ENCODE measurements at places on chromosomes 1 and 21. TPM values are rescaled to one million over a fixed set of nuclear protein-coding genes. Genes with fewer than 3 reads are reported as not detected.

DNA sequence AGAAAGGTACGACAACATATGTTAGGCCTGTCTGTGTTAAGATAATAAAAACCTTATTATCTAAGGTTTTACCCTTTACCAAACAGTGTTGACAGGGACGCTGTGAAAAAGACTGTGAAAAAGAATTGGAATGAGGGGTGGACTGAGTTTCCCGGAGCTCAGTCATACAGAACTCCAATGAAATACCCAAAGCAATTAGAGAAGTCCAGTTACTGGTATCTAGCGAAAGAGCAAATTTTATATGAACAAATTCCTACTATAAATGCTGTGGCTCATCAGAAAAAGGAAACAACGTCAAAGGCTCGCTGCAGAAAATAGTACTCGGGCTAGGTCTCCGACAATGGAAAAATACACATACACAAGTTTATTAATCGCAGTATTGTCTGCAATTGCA lies 708 bp upstream of the RBBP5 start:
- no peak for DNase-seq

DNA sequence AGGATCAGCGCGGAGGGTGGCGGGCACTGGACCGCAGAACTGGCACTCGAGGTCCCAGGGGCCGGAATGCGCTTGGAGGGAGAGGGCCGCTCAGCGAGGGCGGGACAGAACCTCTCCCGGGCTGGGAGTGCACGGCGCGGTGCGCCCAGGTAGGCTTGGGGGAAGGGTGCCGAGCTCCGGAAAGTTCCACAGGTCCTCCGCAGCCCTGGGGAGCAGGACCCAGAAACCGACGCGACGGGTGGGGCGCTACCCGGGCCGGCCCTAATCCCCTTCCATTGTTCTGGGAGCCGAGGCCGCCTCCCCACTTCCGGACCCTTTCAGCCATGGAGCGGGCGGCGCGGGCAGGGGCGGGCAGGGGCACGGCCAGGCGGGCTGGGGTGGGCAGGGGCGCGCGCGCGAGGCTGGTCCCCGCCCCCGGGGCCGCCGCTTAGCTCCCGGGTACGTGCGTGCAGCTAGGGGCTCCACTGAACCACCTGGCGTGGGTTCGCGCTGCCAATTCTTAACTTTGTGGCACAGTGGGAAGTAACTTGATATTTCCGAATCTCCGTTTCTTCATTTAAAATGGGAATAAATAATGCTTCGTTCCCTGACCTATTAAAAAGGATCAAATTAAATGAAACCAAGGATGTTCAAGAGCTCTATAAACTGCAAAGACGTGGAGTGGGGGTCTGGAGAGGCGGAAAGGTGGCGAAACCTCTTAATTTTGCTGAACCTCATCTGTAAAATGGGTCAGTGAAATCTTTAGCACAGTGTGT lies 20.7 kb downstream of the LGR6 start:
- DNase-seq = no peak

DNA sequence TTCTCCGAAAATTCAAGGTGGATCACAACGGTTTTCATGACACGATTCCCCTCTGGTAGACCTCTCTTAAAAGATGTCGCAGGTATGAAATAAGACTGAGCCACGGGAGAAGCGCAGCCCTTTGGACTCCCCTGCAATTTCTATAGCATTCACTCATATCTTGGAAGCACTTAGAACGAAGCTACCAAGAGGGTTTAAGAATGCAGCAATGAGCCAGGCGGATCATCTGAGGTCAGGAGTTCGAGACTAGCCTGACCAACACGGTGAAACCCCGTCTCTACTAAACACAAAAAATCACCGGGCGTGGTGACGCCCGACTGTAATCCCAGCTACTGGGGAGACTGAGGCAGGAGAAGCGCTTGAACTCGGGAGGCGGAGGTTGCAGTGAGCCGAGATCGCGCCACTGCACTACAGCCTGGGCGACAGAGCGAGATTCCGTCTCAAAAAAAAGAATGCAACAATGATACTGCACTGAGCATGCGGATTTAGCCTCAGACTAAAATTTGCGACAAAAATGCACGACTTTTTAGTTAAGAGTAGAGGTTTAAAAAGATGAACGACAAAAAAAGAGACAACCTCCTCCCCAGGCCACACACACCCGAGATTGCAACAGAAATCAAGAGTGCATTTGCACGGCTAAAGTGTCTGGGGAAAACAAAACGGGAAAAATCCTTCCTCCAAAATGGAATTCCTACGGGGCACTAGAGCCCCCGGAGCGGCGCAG lies 743 bp downstream of the TOMM20 start:
- no peak for DNase-seq

GRCh38 chr1:174391716-174392115 lies 56.0 kb upstream of the GPR52 start:
- no peak for DNase-seq

GRCh38 chr1:156390469-156391365 lies 21.7 kb downstream of the RHBG start:
- DNase-seq = no peak

DNA sequence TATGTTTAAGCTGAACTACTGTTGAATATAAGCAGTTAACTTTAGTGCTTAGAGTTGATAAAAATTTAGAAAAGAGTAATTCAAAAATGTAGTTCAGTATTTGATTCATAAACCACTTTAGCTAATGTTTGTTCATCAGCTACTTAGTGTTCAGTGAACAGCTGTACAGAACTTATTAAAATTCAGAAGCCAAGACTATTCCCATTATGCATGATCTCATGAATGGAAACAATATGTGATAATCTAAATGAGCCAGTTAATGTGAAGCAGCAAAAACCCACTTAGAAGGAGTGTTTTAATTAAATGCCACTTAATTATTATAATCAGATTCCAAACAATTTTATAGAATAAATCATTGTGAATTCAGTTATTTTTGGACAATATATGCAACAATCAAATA lies 92.9 kb upstream of the NEGR1 start:
- DNase-seq = no peak

- DNase-seq = no peak
Measured at GRCh38 chr1:224609333-224609732, 6.8 kb upstream of the CNIH3 start.

DNA sequence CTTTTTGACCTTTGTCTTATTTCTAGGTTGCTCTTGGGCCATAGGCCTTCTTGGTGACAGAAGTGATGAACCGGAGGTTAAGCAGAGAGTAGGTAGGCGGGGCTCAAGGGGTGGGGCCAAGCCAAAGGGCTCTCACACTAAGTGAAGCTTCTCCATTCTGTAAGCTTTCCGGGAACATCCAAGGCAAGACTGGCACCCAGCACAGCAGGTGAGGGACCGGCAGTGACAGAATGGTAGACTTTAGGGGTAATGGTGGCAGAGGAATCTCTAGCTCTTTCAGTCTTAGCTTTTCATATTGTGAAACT lies at the start of gene TNFAIP8L2:
TSS of gene TNFAIP8L2 (plus strand) at position 135 of the 305 bp plus-strand sequence. CDS start 2,049 bp downstream, outside the sequence.
- DNase-seq = no peak

DNA sequence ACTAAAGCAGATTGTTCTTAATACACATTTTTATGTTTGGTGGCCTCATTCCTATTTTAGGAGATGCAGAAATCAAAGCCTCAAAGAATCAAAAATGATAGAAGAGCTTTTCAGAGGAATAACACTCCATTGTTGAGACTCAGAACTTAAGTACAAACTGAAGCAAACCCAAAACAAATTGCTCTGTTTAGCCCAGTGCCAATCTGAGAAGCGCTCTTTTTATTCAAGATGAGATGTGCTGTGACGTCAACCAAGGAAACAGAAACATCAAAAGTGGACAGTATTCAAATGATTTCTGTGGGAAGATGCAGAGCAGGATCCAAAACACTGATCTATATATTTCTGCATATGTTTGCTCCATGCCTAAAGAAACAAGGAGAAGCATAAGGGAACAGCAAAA lies 18.0 kb downstream of the COLGALT2 start:
- DNase-seq = no peak

AMPD1 gene
- not detected for polyA plus RNA-seq

Data from A549 (cell line).